Bone marrow (tissue), 2 donors: ENCODE measurements at places on chromosomes 11 and 22.
A peak's percentile ranks its signal among the peaks of the same experiment; 100 is the strongest.

DNA sequence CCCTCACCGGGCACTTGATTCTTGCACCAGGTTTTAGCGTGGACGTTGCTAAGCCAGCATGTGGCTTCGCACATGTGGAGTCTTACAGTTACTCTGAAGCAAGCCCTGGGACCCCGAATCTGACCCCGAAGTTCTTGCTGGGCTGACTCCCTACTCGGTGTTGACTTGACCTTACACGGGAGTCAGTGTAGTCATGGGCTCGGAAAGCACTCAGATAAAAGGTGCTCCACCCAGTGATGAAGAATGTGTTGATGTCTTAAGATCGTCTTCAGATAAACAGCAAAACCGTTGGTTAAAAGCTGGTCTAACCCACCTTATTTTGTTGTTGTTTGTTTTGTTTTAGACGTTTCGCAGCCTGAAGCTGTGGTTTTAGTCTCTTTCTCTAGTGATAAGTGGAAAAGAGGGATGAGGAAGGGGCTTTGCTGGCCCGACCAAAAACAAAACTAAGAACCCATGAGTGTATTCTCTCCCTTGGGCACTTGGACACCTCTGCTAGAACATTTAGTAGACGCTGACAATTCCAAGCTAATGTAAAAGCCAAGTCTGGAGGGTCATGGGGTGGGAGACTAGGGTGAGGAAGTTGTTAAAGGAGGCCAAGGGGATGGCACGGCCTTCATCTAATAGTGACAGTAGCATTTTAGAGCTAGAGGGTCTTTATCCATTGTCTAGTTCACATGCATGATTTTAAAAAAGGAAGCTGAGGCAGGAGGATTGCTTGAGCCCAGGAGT, 69.9 kb downstream of the BCR start:
- no peak for DNase-seq

GRCh38 chr11:256952-257737, 20.4 kb downstream of the PSMD13 start:
- no peak for DNase-seq

DNA sequence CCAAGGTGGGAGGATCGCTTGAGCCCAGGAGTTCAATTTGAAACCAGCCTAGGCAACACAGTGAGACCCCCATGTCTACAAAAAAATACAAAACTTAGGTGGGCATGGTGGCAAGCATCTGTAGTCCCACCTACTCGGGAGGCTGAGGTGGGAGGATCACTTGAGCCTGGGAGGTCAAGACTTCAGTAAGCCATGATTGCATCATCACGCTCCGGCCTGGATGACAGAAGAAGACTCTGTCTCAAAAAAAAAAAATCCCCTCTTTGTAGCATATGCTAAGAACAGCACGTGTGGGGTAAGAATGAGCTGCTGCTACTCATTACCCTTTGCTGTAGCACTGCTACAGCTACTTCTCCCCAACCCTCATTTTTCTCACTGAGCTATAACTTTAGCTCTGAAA, 14.5 kb downstream of the UBE4A start:
- DNase-seq: no peak

DNA sequence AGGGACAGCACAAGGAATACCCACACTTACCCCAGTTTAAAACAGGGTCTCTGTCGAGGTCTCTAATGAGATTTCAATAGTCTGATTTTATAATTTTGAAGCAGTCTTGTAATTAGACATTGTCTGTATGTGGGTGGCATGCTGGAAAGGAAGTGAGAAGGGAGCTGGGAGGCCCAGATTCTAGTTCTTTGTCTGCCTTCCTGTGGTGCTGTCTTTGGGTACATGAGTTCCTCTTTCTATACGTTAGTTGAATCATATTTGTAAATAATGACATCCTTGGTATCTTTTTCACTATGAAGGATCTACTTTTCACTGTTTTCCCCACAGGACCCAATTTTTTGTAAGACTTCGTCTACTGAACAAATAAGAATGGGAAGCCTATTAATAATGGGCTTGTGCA, 42.0 kb upstream of the TENM4 start:
- peak; percentile 75 for DNase-seq

DNA sequence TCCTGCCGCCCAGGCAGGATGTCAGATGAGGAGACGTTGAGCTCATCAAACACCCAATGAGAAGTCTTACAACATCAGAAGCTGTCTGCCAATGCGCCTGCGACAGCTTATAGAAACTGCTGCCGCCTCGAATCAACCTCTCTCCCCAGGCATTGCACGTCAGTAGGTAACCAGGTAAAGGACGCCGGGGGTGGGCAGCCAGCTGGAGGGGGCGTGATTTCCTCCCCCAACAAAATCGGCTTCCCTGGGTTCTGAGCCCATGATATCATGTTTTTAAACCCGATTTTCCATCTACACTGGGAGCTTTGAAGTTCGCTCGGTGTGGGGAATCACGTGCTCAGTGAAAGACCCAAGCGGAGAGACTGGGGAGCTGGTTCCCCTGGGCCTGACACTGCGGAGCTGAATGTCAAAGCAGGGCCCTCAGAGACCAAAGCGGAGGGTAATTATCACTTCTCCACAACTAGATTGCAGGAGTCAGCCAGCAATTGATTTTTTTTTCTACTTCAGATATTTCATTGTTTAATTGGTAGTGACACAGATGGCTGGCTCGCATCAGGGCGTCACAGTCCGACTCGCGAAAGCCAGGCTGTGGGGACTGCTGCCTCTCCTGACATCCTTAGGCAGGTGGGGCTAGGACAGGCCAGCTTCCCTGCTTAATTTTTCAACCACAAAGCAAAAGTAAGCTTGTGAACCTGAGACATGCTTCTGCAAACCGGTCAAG, 15.4 kb downstream of the FAM83F start:
- DNase-seq: no peak

DNA sequence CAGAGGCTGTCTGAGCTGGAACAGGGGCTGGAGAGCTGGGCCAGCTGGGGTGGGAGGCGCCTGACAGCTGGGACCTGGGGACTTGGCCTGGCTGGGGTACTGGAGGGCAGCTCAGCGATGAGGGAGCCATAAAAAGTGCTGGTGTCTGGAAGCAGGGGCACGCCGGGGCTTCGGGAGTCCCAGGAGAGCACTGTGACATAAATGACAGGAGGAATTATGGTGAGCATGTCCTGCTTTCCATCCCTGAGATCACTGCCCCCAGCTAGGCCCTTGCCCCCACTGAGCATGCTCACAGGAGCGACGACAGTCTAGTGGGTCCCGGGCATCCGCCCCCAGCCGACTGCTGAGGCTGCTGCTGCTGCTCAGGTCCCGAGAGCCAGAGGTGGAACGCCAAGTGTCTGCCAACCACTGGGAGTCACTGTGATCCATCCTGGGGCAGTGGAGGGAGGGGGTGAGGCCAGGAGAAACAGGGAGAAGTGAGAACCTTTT, 6.2 kb downstream of the ROBO4 start:
- no peak for DNase-seq

GRCh38 chr11:71184421-71185210, 67.8 kb downstream of the SHANK2 start:
- no peak for DNase-seq

- no peak for DNase-seq
These were observed 11.2 kb downstream of the MCM5 start for GRCh38 chr22:35411102-35411501.

DNA sequence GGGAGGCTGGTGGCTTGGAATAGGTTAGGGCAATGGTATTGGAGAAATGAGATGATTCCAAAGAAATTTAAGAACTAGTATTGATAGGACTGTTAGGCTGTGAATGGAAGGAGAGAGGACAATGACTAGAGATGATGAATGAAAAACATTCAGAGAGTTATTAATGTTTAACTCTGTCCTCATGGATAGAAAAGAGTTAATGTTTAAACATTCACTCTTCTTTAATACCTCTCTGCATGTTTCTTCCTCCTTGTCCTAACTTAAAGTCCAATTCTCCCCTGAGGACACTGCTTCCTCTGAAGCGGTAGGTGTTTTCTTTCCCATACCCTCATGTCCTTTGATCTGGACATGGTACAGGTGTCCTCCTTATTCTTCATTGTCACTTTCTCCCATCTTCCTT, 13.4 kb downstream of the CHEK1 start:
- DNase-seq: no peak

DNA sequence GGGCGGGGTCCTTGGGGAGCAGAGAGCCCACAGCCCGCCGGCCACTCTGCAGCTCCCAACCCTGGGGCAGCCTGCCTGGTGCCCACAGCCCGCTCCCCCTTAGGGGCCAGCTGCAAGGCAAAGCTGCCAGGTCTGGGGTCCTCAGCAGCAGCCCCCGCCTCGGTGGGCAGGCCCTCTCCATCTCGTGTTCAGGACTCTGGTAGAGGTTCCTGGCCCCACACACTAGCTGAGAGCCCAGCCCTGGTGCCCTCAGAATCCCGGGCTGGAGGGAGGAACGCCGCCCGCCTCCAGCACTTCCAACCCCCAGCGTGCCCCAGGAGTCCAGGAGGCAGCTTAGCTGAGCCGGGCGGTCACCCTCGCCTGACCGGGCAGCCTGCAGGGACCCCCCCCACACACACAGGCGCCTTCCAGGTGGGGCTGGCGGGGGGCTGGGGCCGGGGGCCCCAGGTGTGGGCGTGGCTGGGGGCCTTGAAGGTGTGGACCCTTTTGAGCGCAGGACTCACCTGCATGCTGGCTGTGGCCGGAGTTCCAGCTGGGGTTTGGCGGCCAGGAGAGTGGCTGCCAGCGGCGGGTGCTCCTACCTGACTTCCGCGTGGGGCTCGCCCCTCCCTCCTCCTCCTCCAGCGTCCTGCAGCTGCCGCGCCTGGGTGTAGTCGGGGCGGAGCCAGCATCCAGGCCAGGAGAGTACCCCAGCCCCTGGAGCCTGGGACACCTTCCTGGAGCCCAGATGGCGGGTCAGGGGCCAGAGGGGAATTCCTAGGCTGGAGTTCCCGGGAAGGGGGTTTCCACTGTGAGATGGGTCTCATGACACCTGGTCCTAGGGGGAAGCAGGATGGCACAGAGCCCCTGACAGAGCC, at the start of gene ANO9:
TSS of gene ANO9 (minus strand) at position 594 of the 857 bp plus-strand sequence. CDS start at position 509, 85 bp downstream.
- no peak for DNase-seq

DNA sequence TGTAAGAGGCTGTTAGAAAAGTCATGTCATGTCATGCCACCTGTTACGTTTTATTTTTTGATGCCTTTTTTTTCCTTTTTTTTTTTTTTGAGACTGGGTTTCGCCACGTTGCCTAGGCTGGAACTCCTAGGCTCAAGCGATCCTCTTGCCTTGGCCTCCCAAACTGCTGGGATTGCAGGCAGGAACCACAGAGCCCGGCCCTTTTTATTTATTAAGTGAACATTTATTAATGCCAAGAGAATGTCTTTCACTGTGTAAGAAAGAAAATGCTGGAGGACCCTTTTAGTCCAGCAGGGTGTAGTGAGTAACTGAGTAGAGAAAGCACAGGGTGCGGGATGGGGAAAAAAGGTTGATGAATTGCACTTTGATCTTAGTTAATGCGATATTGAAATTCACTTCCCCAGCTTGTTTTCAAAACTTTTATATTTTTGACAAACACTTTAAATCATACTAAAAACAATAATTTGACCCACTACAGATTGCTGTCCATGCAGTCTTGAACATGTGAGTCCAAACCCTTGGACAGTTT, 2.3 kb upstream of the XBP1 start:
- peak; percentile 36 for DNase-seq

- no peak for DNase-seq
These were observed 3.4 kb upstream of the OR4C6 start for GRCh38 chr11:55658608-55659007.

DNA sequence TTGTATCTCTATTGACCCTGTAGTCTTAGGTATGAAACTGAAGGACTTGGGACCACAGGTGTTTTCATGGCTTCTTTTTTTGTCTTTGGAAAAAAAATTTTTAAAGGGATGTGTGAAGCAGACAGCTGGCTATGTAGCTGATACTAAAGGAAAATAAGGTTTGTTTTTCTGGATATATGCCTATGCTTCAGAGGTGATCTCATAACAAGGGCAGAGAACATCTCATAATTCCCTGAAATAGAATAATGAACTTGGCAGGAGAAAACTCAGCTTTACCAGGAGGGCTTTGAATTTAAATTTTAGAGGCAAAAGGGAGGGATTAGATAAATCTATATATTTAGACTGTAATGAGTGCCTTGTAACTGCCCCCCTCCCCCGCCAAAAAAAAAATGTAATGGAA, 714.9 kb downstream of the OPCML start:
- no peak for DNase-seq

- no peak for DNase-seq
These were observed 145.5 kb downstream of the ST3GAL4 start for GRCh38 chr11:126500981-126501380.

- DNase-seq: no peak
These were observed 560.8 kb downstream of the ETS1 start for GRCh38 chr11:128026596-128026995.

GRCh38 chr11:86582898-86583297, 89.5 kb downstream of the ME3 start:
- DNase-seq: no peak

- DNase-seq: no peak
These were observed 1.1 kb downstream of the PRRG4 start for GRCh38 chr11:32830796-32831195.

- DNase-seq: peak; percentile 53
These were observed 12.9 kb downstream of the MPEG1 start for GRCh38 chr11:59199546-59200422.

DNA sequence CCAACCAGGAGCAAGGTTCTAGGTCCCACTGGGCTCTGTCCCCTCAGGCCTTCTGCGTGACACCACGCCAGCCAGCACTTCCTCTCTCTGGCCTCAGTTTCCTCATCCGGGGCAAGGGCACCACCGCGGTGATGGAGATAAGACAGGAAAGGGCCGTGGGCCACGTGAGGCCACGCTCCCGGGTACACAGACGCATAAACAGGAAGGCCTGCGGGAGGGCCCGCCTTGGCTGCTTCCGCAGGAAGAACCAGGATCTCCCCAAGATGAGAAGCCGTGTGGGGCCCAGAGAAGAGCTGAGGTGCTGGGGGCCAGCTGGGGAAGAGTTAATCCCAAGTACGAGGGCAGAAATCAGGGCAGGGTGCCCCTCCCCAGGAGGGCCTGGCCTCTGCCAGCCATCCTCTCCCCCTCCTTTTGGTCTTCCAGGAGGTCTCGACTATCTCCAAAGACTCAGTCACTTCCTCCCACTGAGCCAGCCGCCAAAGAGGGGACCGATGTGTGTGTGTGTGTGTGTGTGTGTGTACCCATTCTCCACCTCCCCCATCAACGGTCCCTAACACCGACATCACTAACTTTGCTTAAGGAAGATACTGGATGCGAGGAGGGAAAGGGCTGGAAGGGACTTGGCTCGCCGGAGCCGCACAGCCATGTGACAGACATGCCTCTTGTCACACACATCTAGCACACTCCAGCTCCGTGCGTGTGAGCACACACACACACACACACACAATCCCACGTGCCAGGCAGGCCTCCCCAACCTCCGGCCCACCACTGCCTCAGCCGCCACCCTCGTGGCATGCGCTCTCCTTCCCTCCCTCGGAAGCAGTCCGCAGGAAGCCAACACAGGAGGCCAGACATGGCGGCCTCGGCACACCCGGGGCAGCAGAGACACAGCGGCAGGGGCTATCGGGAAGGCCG, 1.4 kb downstream of the MFNG start:
- peak; percentile 88 for DNase-seq

DNA sequence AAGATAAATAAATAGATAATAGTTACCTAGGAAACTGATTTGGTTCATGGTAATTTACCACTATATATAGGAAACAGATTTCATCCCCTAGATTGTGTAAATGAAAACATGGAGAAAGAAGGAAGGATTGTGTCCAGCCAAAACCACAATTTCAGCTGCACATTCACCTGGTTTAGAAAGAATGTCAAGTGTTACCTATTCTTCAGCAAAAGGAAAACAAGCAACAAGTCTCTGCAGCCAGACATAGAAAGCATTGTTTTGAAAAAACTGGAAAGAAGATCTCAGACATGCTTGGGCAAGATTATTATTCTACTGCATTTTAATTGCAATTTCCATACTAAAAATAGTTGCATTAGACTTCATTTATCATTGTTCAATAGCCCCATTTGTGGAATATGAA, 8.8 kb upstream of the BMAL1 start:
- no peak for DNase-seq
